ENCODE measurements at places on chromosomes 5 and 9.

DNA sequence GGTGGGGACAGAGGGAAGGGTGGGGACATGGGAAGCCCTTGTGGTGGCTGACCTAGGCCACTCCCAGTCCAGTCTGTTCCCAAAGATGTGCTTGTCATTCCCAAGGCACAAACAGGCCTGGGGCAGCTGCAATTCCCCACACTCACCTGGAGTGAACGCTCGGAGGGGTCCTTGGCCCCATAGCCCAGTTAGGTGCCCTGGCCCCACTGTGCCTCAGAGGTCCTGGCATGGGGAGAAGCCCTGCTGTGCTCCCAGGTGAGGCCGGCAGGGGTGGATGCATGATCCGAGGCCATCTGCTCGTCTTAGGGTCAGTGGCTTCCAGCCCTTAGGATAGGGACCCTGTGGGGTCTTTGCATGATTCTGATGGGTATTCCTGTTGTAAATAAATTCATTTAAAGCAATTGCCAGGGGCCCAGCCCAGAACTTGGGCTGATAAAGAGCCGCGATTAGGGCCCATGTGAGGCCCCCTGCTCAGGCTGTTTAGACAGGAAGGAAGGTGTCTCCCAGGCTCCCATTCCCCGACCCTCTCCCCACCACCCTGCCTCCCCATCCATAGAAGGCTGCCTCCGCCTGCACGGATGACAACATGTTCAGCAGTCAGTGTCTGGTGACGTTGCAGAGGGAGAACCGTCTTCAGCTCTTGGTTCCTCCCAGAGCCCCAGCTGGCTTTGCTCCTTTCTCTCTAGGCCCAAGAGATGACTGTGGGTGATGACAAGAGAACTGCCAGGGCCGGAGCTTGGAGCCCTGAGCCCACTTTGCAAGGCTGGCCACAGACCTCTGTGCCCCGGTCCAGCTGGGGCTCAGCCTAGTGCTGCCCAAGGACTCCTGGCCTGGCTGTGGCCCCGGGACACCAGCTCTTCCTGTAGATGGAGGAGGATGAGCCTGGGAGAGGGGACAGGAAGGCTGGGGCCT lies 28.4 kb upstream of the IRX4 start:
- no peak for DNase-seq

DNA sequence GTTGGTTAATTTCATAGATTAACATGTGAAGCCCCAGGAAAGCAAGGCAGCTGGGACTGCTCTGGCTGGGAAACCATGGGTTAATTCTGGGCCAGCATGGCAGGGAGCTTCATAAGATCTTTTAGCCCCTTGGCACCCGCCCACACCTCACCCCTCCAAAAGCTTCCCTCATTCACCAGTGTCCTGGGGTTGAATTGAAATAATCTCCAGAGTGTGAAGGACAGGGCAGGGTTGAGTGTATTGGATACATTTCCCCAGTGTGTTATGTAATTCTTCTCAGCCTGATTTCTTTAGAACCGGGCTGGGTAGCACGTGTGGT lies 19.4 kb downstream of the WNT8A start:
- DNase-seq = no peak

GRCh38 chr5:125812651-125813050 lies 610.6 kb upstream of the GRAMD2B start:
- no peak for DNase-seq

GRCh38 chr5:61603211-61603908 lies 271.3 kb downstream of the ZSWIM6 start:
- DNase-seq = no peak

DNA sequence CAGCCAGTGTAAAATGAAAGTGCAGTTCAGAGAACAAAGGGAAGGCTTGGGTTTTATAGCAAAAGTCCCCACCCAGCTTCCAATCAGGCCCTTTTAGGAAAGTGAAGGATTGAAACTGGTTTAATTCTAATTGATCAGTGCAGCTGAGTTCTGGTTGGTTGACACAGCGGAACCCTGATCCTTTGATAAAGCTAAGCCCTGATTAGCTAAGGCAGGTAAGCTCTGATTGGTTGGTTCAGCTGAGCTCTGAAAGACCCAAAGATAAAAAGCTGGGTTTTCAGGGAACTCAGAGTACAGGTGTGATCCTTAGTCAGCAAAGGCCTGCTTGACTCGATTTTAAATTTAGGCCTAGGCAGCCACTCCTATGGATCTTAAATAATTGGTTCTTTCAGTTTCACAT lies 70.8 kb upstream of the PRRC1 start:
- no peak for DNase-seq

- DNase-seq = no peak
Observed at GRCh38 chr5:39274398-39275085, 55.2 kb upstream of the FYB1 start.

- DNase-seq = no peak
Observed at GRCh38 chr5:78889369-78890140, 95.6 kb downstream of the ARSB start.

DNA sequence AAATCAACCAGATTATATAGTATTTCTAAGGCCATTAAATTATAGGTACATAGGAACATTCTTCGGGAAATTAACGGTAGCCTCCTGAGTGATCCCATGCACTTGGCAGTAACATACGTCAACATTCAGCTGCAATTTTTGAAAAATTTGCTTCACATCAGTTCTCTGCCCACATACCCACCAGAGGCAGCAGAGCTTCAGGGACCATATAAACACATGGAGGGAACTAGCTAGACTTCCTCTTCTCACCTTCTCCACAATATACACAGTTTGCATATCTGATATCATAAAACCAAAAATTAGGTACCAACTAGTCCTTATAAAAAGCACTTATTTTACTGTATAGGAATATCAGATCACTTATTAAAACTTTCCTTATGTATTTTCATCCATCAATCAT lies 4.8 kb downstream of the PSIP1 start:
- DNase-seq = no peak

- DNase-seq = no peak
Observed at GRCh38 chr9:69658987-69659675, 13.0 kb downstream of the APBA1 start.

DNA sequence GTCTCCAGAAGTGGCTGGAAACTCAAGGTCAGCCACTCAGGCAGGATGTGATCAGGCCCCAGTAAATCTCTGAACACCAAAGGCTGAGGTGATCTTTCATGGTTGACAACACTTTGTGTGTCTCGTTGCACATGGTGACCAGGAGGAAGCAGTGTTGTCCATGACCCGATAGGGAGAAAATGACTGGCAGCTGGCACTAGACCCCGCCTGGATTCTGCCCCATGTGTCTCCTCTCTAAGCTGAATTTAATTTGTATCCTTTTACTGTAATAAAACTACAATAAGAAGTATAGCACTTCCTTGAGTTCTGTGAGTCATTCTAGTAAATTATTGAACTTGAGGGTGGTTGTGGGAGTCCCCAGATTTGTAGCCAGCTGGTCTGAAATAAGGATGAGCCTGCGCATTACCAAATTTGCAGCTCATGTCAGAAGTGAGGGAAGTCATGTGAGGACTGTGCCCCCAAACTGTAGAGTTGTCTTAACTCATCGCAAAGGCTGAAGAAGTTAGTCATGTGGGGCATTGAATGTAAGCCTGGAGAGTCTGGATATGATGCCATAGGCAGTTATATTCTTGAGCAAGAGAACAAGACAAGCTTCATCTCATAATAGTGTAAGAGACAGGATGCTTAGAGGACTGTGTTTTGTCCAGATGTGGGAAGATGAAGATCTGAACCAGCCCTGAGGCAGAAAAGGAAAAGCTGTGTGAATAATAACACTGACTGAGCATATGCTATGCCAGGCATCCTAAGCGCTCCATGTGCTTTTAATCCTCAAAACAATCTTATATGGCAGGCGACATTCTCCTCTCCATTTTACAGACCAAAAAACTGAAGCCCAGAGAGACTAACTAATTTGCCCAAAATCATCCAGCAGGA lies 55.9 kb downstream of the TMEM215 start:
- no peak for DNase-seq

- no peak for DNase-seq
Observed at GRCh38 chr5:120093178-120093577, 370.9 kb upstream of the PRR16 start.

- DNase-seq = no peak
Observed at GRCh38 chr9:89234205-89235067, 55.8 kb upstream of the SHC3 start.

- no peak for DNase-seq
Observed at GRCh38 chr9:108142504-108143201, 653.1 kb upstream of the KLF4 start.

- no peak for DNase-seq
Observed at GRCh38 chr5:100731768-100732167, 171.3 kb downstream of the ST8SIA4 start.

GRCh38 chr5:95392593-95393182 lies 1.5 kb downstream of the FAM81B start:
- DNase-seq = no peak

DNA sequence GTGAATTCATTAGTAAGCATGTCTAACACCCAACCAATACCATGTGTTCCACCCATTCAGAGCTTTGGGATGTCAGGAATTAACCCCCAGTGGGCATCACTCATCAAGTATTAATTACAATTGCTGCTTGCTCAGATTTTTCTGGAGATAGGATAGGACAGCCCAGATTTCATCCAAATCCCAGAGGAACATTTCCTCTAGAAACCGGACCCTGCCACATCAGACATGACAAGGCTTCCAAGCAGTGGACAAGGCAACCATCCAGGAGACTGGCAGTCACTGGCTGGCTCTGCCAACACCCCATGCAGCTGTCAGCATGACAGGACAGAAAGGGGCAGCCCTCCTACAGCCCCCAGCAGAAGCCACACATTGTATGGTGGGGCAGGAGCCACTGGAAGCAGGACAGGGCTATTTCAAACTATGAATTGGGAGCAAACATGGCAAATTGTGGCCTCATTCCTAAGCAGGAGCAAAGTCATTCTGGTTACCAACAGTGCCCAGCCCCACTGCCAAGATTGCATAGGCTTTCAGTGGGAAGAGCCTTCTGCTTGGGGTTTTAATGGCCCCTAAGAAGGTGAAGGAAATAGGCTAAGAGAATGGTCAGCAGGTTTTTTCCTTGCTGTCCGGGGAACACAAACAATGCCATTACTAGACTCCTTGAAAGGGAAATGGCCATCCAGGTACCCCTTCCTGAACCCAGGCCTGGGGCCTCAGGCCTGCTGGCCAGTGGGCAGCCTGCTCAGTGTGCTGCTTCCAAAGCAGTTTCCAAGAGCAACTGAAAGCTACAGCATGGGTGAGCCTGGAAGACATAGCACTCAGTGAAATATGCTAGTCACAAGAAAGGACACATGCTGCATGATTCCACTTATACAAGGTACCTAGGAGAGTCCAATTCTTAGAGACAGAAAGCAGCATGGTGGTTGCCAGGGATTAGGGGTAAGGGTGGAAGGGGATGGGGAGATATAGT lies 294.7 kb upstream of the SLC30A5 start:
- DNase-seq = no peak

DNA sequence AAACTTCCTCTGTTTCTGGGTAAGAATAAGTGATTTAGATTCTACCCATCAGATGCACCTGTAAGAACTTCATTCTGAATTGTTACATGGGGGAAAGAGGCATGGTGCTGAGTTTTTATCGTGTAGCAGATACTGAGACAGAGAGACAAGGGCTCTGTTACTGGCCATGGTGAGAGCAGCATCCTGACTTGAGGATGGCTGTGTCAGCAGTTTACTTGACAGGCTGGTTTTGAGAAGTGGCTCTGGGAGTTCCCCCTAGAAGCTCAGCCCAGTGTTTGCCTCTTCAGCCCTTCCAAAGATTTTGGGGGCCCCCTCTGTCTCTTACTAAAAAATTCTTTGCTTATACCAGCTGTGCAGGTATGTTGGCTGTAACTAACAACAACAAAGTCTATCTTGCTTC lies 510.5 kb downstream of the LRRC70 start:
- no peak for DNase-seq

Data from esophagus squamous epithelium (tissue), 5 donors.